ENCODE measurements at places on chromosomes 16 and 17. TPM values are rescaled to one million over a fixed set of nuclear protein-coding genes. Genes with fewer than 3 reads are reported as not detected.
A peak's percentile ranks its signal among the peaks of the same experiment; 100 is the strongest.

GRCh38 chr17:68491381-68492231 is 20.6 kb upstream of the PRKAR1A start:
- peak; percentile 43 for DNase-seq

GRCh38 chr17:35879773-35880654 is at the start of gene CCL5:
Gene CCL5, minus strand, starts transcription at chr17:35880360.
- peak; percentile 40 for DNase-seq

- no peak for DNase-seq
Measured at GRCh38 chr17:58996968-58997367, 109.7 kb downstream of the TRIM37 start.

ANKRD13B gene
- total RNA-seq = 2.6 TPM

Data from M059J (cell line).